Activated naive CD4-positive, alpha-beta T cell treated with anti-CD3 and anti-CD28 coated beads, Interleukin-2, amount 50 U/mL, for 72 hours (primary cell): ENCODE measurements at places on chromosomes 2 and 18.

DNA sequence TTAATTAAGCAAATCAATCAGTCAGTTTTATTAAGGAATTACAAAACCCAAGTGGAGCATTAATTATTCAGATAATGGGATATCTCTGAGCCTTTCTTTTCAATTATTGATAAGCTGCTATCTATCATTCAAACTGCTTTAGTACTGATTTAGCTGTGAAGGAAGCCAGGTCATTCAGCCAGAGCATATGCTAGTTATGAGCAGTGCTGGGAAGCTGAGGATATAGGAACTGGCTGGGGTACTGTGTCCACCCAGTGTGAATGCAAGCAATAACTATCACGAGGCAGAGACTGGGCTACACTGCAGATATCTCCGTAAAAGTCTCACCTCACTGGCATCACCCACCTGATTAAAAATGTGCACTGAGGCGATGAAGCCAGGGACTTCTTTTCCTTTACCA lies 496.7 kb upstream of the PIK3C3 start:
- DNase-seq: no peak

- no peak for DNase-seq
These were observed 3.3 kb upstream of the WDR75 start for GRCh38 chr2:189437926-189438325.

DNA sequence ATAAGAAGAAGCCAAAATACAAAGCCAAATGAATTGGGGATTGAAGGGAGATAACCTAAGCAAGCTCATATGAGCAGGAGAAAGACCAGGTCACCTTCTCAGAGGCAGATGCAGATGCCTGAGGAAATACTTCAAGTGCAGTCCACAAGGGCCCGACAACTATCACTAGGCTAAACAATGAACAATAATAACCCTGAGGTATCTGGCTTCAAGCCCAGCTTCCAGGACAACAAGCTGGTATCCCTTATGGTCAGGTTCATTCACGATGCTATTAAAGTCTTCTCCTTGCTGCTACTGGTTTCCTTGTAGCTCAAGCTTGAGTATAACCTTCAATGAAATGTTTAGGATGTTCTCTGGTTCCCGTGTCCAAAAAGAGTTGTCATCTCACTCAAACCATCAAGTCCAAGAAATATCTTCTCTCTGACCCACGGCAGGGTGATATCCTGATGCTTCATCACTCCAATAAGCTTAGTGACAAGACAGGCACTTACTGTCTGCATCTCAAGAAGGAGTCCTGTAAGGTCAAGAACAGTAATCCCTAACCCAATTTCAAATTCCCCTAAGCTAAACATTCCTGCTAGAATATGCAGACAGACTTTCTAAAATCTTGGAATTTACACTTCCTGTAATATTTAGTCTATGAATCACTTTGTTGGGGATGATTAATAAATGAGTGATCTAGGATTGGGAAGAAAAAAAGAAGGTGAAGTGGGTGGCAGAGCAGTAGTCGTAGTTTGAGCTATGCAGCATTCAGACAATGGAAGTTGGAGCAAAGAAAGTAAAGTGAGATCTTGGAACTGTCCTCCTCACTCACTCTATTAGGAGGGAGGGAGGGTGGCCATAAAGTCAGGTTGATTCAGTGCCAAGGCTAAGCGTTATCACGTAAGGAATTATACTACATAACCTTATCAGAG lies 33.1 kb downstream of the CHN1 start:
- DNase-seq: no peak

GRCh38 chr2:98830571-98831145 lies 99.7 kb upstream of the MGAT4A start:
- no peak for DNase-seq

DNA sequence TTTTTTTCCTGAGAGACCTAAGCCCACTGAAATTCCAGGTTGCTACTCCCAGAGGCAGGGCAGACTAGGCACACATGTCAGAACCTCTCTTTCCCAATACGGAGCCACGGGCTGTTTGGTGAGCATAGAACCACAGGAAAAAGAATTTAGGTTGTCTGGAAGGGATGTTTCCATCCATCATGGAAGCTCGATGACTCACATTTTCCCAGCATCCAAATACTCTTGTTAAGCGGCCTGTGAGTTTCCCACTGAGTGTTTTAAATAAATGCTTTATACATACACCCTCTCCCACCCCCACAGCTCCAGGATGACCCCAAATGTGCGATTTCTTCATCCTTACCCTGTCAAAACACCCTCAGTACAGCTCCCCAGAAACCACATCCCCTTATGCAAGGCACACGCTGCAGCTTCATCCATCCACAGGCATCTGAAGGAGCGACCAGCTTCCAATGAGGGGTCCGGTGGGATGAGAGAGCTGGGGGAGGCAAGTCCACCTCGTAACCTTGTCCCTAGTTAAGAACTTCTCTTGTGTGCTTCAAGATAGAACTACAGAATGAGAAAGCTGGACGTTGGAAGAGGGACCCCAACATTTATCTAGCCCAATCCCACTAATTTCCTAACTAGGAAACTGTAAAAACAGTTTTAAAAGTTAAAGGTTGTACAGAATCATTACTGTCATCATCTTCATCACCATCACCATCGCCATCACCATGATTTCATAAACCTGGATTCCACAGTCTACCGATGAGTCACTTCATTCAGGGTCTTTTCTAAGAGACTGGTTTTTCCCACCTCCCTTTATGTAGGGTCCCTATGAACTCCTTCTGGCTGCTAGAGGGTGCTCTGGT lies 63.5 kb upstream of the FZD7 start:
- DNase-seq: no peak

GRCh38 chr18:41075212-41075611 lies 879.8 kb upstream of the PIK3C3 start:
- DNase-seq: no peak

GRCh38 chr2:29687121-29687520 lies 234.3 kb downstream of the ALK start:
- DNase-seq: no peak

DNA sequence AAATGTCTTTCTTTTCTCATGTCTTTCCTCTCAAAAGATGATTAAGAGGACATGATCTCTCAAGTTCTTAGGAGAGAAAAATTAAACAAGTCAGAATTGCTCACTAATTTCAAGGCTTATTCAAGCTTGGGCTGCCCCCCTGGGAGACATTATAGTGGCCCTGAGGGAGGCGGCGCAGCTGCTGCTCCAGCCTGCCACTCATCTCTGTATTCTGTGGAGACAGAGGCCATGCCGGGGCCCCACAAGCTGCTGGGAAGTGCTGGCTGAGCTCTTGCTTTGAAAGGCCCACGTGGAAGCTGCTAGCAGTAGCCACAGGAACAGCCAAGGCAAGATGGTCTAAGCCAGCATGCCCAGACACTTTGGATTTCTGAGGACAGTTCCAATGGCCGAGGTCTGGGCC lies 267.4 kb downstream of the LNPK start:
- DNase-seq: no peak

DNA sequence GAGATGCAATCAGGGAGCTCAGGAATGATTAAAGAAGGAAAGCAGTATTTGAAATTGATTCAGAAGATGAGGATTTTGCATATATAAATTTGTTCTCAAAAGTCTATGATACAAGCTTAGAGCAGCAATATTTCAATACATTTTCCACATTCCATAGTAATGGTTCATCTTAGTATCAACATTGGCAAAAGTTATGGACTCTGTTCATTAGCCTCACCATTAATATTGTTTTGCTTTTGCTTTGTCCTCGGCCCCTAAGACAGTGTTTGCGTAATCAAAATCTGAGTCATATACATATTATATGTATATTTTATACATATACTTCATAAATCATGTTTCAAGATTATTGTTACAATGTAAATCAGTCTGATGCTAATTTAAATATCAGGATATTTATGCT lies 176.6 kb downstream of the CNTNAP5 start:
- DNase-seq: no peak

- DNase-seq: no peak
These were observed 25.5 kb upstream of the LRRC30 start for GRCh38 chr18:7205346-7205745.

DNA sequence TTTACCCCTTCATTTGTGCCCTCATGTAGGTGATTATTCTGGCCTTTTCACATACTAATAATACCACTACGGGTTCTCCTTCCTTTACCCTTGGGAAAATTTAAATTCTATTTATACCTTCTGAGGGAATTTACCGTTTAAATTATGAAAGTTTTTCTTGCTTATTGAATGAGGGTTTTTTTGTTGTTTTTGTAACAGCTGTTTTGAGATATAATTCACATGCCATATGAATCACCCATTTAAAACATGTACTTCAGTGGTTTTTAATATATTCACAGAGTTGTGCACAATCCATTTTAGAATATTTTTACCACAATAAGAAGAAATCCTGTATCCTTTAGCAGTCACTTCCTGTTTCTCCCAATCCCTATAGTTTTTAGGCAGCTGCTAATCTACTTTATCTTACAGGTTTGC lies 54.7 kb downstream of the EML4 start:
- no peak for DNase-seq

GRCh38 chr2:237195396-237196120 lies 109.9 kb downstream of the COPS8 start:
- DNase-seq: no peak

DNA sequence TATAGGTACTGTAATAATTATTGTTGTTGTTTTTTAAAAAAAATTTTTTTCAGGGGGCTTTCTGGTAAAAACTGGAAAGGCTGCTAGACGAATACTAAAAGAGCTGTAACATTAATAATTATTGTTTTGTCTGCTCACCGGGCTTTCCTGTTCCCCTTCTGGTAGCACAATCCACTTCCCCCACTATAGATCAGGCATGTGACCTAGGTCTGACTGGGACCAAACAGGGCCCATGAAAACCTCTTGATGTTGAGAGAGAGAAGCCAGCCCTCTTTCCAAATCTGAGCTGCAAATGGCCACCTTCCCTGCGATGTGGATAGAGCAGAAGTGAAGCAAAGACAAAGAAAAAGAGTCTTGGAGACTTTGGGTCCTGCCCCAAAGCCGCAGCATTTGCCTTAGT lies 23.4 kb downstream of the SH2D6 start:
- no peak for DNase-seq

GRCh38 chr2:216987252-216987821 lies 127.5 kb upstream of the TNP1 start:
- no peak for DNase-seq

DNA sequence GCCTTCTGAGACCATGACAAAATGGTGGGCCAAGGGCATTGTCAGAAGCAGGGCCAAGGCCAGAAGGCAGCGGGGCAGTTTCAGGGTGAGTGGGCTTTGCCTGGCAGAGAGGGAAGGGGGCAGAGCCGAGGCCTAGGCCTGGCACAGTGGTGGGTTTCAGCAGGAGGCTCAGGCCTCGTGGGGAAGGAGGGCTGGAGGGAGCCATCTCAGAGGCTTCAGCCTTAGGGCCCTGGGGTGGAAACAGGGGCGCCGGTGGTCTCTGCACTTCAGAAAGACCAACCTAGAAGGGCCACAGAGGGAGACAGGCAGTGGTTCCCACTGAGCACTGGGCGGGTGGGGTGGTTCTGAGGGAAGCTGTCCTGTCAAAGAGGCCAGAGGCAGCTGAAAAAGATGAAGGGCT lies 58.0 kb upstream of the SMAD7 start:
- no peak for DNase-seq

DNA sequence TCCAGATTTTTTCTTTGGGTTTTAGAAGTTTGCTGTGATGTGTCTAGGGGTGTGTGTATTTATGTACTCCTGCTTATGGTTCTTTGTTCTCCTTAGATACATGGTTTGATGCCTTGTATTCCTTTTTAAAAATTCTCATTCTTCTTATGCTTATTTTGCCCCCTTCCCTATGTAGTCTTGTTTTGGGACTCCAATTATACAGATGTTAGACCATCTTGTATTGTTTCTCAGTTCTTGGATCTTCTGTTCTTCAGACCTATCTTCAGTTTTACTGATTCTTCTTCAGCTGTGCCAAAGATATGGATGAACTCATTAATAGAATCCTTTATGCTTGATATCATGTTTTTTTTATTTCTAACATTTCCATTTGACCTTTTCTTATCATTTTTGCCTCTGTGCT lies 14.2 kb upstream of the MSL3B start:
- DNase-seq: no peak

DNA sequence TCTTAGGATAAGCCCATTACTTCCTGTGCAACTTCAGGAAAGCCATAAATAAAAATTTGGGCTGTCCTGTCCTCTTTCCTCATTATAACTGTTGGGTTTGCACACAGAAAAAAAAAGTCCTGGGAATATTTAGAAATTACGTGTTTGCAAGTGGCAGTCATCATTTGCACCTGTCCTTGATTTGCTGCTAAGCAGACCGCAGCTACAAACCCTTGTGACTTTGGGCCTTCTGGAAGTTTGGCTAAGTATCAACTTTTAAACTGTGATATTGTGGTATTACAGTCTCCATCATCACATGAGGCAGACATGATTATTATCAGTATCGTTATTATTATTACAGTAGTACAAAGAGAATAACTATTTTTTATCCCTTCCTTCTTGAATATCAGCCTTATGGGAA lies 260.7 kb upstream of the SESTD1 start:
- DNase-seq: no peak

- DNase-seq: no peak
These were observed 138.3 kb downstream of the CDH20 start for GRCh38 chr18:61471541-61471940.

GRCh38 chr18:21444465-21445212 lies 155.9 kb downstream of the ESCO1 start:
- no peak for DNase-seq

- DNase-seq: no peak
These were observed 97.2 kb downstream of the VAPA start for GRCh38 chr18:10011061-10011460.

DNA sequence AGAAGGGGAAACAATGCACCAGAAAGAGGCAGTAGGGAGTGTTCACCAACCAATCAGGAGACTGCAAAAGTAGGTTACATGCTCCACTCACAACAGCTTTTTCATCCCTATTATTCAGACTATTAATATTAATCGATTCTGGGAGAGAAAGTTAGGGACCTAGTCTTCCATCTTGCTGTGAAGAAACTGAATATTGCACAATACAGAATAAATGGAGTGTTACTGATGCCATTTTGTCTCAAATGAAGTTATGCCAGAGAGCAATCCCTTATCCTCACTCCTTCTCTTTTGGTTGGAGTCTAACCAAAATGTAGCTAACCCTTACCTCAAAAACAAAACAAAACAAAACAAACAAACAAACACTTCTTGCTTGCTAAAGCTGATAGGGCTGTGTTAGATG lies 1120.9 kb upstream of the GYPC start:
- no peak for DNase-seq

DNA sequence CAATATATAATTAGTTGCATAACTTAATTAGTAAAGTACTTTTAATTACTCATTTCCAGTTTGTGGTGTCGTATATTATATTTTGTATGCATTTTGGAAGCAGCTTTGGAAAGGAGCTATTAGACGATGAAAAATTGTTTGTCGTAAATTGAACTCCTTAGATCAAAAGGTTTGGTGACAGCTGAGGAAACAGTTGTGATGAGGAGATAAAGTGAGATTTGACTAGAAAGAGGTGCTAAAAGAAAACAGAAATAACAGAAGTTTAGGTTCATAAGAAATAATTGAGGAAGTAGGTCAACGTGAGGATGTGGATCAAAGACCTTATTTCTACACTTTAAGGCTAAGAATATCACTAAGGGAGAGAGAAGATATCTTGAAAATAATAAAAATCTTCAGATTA lies 141.9 kb upstream of the NETO1 start:
- DNase-seq: no peak
